ENCODE measurements at places on chromosomes 7 and 10.

- no peak for DNase-seq
Measured at GRCh38 chr10:1932692-1933094, 195.4 kb upstream of the ADARB2 start.

GRCh38 chr7:16712916-16713315, 40.6 kb upstream of the TSPAN13 start:
- DNase-seq: no peak

DNA sequence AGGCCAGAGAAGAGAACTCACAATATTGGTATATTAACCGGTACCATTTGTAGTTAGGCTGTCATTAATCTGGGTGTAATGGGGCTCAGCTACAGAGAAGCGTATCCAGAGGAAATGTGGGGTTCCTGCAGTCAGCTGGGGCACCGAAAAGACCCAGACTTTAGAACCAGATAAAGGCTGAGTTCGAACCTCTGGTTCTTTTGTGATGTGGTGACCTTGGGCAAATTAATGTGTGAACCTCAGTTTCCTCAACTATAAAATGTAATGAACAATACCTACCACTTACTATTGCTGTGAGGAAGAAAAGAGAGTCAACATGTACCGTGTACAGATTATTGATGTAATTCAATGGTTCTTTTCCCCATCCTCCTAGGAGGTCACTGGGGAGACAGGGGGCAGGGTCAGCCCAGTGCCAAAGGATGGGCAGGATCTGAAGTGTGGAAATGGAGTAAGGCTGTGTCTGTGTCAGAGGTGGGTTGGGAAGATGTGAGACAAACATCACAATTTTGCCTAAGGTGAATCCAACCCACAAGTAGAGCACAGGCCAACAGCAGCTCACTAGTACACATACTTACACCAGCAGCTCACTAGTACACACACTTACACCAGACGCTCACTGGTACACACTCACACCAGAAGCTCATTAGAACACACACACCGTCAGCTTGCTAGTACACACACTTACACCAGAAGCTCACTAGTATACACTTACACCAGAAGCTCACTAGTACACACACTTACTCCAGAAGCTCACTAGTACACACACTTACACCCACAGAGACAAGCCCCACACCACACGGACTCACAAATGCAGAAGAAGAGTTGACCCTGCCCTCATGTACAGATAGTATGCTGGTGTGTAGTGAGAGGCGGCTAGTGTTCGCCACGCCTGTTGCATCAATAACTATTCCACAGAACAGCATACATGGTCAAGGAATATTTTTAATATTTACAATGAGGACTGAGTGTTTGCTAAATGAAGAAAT, 28.0 kb downstream of the PRSS2 start:
- no peak for DNase-seq

DNA sequence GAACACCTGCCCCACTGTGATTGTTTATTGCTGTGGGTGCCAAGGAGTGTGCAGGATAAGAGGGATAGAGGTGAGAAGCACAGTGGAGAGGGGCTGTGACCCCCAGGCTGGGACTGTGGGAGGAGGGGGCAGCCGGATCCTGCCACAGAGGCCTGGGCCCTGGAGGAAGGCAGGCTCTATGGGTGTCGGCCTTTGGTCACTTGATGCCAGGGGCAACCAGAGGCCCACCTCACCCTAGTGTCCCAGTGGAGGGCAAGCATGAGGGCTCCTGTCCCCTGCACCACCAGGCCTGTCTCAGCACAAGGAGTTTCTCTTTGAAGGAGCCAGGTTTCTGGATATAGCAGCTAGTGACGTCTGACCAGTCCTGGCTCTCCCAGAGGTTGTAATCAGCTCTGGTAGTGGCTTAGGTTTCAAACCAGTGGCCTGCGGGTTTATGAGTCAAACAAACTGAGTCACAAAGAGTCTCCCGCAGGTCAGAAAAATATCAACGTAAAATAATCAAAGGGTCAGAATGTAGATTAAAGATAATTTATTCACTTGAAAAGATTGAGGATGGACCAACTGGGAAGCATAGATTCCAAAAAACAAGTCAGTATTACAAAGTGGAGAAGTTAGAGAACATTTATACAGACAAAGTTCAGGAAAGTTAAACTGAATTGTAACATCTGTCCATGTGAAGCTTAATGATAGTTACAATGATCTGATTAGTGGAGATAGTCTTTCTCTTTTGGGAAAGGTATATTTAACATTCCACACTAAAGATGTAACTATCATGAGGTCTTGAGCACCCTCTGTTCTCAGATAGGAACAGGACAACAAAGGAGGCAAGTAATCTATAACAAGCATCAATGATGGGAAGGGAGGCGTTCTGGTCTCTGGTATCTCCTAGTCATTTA, 37.2 kb upstream of the ZNF488 start:
- no peak for DNase-seq
